Left lobe of liver (tissue), 2 donors: ENCODE measurements at places on chromosomes 4 and X.

GRCh38 chr4:80963051-80963450, 67.5 kb upstream of the BMP3 start:
- DNase-seq = no peak

DNA sequence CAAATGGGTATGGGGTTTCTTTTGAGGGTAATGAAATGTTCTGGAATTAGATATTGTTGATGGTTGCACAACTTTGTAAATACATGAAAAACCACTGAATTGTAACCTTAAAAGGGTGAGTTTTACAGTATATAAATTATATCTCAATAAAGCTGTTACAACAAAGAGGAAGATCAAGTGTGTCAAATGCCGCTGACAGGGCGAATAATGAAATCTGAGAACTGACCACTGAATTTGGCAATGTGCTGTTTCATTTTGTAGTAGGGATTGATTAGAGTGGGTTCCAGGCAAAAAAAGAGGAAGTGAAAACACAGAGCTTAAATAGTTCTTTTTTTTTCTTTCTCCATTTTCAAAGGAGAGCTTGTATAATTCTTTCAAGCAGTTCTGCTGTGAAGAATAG, 161.1 kb upstream of the NAP1L5 start:
- no peak for DNase-seq

DNA sequence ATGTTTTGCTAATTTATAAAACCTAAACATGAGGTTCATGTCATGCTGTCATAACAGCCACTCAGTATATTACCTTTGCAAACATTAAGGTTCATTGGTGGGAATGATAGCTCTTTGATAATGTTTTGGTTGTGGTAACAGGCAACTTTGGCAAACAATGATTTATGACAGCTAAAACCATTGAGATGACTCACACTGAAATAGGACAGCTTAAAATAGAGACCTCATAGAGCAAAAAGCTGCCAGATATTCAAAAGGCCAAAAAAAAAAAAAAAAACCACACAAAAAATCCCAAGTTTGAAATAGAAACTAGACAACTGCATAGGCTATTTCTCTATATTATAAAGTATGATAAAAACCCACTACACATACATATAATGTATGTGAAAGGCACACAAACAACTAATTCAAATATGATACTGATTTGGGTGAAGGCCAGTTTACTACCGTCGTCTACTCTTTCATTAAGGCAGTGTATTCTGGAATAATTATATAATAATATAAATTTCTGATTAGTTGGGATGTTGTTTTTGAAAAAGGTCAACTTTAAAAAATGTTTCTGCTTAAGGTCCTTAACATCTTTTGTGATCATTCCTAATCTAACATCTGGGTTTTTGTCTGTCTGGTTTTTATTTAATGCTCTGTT, 646.0 kb upstream of the PITX2 start:
- DNase-seq = no peak

GRCh38 chrX:52361941-52362340, 6.9 kb upstream of the XAGE2 start:
- DNase-seq = no peak
